CD4-positive, alpha-beta T cell treated with Interleukin-4 for 4 hours (primary cell): ENCODE measurements at places on chromosomes 2 and 18.

GRCh38 chr2:218009765-218010139, 7.0 kb upstream of the TNS1 start:
- DNase-seq: no peak

GRCh38 chr2:113209011-113209645, 35.4 kb downstream of the PSD4 start:
- DNase-seq: no peak

DNA sequence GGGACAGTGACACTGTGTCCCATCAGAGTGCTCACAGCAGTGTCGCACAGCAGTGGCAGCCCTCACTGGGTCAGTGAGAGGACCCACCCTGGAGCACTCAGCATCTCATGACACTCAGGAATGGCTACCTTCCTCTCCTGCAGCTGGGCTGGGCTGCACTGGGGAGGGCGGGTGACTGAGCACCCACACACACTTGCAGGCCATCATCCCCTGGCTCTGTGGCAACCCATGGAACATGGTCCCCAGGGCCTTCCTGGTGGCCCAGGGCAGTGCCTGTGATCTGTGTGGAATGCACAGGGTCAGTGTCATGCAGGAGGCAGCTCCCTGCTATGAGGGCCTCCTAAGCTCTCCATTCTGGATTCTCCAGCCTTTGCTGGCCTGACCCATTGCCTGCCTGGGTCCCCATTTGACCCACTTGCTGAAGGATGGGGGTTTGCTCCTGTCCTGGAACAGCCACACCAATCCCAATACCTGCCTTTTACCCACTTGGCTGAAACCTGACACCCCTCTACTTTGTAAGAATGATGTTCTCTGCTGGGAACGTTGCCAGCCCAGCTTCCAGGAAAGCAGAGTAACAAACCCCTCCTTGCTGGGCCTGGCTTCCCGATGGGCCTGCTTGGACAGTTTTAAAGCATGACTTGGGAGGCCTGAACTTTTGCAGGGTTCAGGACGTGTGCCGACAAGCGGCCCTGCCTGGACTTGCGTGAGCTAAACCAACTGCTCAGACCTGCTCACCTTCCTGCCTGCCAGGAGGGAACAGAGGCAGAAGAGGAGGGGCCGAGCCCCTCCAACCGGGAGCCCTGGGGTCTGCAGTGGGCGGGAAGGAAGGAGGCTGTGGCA, 13.7 kb downstream of the HS6ST1 start:
- no peak for DNase-seq

GRCh38 chr2:119702918-119703401, 24.0 kb downstream of the TMEM177 start:
- peak; percentile 62 for DNase-seq

DNA sequence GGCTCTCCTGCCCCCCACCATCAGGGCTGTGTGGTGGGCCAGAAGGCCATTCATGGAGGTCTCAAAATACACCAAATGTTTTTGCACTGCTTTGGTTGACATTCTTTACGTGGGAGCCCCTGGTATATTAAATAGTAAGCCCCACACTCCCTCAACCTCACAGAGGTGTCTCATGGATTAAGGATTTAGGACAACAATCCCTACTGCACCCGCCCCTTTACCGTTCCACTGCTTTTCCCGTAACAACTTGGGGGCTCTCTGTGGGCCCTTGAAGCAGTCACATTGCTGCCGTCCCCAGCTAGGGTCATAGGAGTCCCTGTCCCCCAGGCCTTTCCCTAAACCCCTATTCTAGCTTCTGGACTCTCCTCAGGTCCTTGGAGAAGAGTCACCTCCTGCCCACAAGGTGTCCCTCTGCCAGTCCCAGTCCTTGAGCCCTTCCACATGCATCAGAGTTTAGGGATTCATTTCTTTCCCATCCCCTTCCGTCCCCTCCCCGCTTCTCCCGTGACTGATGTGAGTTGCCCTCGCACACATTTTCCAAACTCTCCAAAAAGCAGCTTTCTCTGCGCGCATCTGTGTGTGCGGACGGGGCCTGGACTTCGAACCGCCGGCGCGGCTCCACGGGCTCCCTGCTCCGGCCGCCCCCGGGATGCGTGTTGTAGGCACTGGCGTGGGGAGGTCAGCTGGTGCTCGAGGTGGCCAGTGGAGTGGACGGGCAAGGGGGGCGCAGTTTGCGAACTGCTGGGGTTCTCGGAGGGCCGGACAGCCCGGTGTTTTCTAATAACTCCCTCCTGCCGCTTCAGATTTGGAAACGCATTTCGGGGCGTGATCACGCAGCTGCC, 84.8 kb downstream of the LYPD1 start:
- no peak for DNase-seq

DNA sequence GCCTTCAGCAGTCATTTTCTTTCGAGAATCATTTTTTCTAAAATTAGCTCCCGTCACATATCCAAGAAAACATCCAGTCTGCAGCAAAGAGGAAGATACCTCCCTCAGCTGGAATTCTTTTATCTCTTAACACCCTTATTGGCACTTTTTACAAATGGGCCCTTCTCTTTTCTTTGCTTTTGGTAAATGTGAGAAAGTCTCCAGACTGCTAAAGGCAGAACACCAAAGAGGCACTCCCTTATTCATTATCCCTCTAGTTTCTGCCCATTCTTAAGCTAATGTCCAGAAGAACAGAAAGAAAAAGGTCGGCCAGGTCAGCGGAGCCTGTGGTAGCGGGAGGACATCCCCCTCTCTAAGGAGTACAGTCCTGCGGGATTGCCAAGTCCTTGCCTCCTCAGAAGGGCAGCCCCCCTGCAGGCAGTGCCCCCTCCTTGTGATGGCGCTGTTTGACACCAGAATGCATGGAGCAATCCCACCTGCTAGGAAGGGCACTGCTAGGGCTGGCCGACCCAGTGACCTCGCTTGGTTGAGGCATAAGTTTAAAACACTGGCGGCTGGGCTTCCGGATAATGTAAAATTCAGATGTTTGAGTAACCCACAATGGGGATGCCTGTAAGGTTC, 34.0 kb downstream of the ST6GAL2 start:
- DNase-seq: no peak

GRCh38 chr2:168119515-168120141, 127.8 kb downstream of the STK39 start:
- peak; percentile 46 for DNase-seq

DNA sequence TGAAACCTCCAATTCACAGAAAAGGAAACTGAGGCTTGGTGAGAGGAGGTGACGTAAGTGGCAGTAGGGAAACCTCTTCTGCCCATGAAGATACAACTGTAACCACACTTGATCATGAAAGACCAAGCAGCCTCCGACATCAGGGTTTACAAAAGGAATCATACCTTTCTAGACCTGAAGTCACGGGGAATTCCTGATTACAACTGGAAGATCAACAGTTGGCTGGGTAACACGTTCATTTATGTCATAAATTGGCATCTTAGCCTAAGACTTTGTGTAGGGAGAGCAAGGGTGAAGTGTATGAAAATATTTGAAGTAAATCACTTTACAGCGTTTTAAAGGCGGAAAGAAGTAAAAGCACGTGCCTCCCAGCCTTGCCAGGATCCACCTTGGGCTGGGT, 922 bp downstream of the HS1BP3 start:
- no peak for DNase-seq

DNA sequence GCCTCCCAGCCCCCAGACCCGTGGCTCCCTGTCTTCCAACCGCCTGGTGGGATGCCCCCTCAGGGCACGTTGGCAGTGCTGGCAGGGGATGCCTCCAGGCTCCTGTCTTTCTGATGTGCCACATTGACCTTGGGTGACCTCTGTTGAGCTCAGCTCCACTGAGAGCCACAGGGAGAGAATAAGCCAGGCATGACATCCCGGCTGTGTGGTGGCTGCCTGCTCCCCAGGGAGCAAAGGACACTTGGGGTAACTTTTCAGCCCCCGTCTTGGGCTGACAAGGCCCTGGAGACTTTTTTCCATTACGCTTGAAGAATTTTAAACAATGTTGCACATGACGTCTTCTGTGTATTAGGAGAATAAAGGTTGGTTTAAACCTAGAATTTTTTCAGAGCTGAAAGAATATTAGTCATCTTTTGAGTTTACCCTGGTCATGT, 246.0 kb downstream of the TSN start:
- DNase-seq: no peak

DNA sequence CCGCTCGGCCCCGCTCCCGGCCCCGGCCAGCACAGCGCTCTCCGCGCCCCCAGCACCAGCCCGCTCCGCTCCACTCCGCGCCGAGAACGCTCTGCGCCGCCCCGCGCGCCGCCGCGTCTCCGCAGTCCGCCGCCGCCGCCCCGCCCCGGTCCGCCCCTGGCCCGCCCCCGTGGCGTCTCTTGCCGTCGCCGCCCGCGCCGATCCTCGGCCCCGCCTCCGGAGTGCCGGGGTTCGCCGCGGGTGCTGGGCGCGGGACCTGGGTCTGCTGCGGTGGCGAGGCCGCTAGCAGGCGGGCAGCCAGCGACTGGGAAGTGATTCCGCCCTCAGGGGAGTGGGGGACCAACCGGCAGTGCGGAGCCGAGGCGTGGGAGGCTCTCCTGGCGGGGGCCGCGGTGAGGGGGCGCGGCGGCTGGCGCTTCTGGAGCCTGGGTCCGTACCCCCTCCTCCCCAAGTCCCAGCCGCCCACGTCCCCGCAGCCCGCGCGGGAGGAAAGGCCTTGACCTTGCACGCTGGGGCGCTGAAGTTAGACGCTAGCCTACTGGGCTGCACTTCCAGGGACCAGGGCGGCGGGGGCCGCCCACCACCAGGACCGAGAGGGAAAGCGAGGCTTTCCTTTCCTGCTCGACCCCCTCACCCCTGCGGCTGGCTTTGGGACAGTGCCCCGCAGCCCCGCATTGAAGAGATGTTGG, at the start of gene HS6ST1:
TSS of gene HS6ST1 (minus strand) at position 93 of the 689 bp plus-strand sequence. CDS start 305 bp downstream, outside the sequence.
- DNase-seq: peak; percentile 82

DNA sequence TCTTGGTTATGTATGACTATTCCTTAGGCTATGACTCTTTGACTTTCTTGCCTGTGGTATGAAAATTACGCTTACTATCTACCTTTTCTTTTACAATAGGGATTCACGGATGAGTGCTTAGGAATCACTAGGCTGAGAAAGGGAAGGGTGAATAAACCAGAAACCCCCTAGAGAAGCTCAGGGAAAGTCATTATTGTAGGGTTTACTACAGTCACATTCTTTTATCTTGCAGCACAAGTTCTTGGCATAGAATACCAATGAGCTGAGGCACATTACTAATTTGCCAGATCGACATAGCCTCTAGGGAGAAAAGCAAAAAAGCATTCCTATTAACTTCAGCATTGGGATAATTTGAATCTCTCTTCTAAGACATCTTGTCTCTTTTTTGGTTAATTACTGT, 103.3 kb downstream of the ST6GAL2 start:
- no peak for DNase-seq

DNA sequence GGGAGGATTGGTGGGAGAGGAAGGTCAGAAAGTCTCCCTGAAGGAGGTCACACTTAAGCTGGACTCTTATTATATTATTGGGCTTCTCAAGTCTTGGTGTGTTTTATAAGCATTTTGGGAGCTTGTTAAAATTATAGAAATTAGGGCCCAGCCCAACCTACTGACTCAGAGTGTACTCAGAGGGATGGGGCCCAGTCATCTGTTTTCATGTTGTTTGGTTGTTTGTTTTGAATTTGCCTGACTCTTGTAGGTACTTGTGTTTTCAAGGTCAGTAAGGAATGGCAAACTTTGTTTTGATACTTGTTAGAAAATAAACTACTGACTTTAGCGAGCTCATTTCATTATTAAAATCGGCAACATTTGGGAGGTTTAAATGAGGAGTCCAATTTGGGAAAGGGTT, 152.0 kb downstream of the INSIG2 start:
- DNase-seq: no peak
